Skin of body (tissue), 3 donors: ENCODE measurements at places on chromosomes 1 and 21. TPM values are rescaled to one million over a fixed set of nuclear protein-coding genes. Genes with fewer than 3 reads are reported as not detected.

- DNase-seq: no peak
Measured at GRCh38 chr1:185570962-185571361, 163.2 kb upstream of the HMCN1 start.

GRCh38 chr1:117017648-117018047 is 16.1 kb downstream of the CD101 start:
- DNase-seq: no peak

DNA sequence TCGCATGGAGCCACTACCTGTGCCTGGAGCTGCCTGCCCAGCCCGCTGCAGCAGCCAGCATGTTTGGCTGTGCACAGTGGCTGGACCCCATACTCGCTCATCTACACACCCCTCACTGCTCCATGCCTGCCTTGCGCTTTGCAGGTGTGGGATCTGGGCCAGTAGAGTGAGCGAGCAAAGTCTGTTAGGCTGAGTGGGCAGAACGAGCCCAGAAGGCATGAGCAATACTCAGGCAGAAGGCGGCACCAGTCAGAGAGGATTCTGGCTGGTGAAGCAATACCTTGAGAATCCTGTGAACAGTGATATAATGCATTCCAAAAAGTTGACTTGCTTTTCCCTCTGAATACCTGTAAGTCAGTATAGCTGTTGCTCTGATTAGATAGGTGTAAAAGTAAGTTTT is 816.4 kb downstream of the KCNT2 start:
- DNase-seq: no peak

GRCh38 chr1:200888349-200888838 is 6.3 kb upstream of the INAVA start:
- no peak for DNase-seq

DNA sequence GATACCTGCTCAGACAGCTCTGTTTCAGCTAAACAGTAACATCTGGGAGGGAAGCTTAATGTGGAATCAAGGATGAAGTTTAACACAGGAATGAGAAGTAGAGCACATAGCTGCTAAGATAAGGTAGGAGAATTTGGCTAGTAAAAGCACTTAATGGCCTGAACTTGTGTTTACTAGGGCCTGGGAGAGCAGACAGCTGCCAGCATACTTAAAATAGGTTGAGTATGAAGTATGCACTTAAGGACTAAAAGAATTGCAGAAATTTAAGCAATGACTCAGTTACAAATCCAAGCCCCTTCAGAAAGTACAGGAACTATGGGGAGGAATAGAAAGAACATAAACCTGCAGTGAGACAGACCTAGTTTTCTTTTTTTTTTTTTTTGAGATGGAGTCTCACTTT is 53.0 kb downstream of the BACH1 start:
- no peak for DNase-seq

GRCh38 chr1:157091668-157092273 is 7.8 kb downstream of the ETV3L start:
- DNase-seq: no peak

DNA sequence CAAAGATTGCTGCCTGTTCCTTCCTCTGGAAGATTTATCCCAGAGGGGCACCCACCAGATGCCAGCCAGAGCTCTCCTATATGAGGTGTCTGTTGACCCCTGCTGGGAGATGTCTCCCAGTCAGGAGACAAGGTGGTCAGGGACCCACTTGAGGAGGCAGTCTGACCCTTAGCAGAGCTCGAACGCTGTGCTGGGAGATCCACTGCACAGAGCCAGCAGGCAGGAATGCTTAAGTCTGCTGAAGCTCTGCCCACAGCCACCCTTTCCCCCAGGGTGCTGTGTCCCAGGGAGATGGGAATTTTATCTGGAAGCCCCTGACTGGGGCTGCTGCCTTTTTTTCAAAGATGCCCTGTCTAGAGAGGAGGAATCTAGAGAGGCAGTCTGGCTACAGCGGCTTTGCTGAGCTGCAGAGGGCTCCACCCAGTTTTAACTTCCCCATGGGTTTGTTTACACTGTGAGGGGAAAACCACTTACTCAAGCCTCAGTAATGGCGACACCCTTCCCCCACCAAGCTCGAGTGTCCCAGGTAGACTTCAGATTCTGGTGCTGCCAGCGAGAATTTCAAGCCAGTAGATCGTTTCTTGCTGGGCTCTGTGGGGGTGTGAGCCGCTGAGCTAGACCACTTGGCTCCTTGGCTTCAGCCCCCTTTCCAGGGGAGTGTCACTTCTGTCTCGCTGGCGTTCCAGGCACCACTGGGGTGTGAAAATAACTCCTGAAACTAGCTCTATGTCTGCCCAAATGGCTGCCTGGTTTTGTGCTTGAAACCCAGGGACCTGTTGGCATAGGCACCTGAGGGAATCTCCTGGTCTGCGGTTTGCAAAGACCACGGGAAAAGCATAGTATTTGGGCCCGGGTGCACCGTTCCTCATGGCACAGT is 51.1 kb upstream of the PDC start:
- no peak for DNase-seq

DNA sequence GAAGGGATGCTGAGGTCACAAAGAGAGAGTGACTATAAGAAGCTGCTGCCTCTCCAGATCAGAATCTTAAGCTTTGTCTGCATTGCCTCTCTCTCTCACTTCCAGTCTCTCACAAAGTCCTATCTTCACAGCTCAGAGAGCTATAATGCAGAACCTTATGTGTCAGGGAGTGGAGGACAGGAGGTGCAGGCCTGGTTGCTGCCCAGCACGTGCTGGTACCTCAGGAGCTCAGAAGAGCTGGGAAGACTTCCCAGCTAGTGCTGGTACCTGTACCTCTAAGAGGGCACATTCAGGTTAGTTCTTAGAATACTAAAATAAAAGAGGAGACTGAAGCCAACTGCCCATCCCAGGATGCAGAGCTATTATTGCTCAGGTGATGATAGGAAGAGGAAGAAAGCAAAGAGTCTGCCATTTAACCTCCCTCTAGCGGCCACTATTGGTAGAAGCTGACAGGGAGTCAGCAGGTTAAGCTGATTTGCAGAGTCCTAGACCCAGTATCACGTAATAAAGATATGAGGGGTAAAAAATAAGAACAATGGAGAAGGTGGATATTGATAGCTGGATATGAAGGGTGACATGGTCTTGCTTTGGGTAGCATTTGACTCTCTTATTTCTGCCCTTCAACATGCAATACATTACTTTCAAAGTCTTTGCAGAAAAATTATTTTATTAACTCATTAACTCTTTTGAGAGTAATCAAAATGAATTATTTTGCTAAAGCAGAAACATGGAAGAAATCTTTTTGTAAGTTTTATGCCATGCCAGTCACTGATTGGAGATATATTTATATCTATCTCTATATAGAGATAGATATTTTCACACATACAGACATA is 138.1 kb upstream of the HMCN1 start:
- no peak for DNase-seq

GRCh38 chr1:2604844-2605508 is 18.4 kb downstream of the PRXL2B start:
- no peak for DNase-seq

DNA sequence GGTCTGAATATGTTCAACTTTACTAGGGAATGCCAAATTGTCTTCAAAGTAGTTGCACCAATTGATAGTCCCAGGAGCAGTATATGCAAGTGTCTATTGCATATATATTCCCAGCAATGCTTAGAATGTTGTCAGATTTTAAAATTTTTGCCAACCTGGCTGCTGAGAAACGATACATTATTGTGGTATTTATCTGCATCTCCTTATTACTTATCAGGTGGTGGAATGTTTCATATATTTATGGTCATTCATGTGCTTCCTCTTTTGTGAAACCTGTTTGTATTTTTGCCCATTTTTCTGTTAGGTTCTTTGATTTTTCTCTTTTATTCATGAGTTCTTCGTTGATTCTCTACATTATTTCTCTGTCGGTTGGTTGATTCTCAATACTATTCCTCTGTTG is 39.5 kb downstream of the COLGALT2 start:
- DNase-seq: no peak

GRCh38 chr1:192703283-192704206 is 67.6 kb downstream of the RGS13 start:
- DNase-seq: no peak

DNA sequence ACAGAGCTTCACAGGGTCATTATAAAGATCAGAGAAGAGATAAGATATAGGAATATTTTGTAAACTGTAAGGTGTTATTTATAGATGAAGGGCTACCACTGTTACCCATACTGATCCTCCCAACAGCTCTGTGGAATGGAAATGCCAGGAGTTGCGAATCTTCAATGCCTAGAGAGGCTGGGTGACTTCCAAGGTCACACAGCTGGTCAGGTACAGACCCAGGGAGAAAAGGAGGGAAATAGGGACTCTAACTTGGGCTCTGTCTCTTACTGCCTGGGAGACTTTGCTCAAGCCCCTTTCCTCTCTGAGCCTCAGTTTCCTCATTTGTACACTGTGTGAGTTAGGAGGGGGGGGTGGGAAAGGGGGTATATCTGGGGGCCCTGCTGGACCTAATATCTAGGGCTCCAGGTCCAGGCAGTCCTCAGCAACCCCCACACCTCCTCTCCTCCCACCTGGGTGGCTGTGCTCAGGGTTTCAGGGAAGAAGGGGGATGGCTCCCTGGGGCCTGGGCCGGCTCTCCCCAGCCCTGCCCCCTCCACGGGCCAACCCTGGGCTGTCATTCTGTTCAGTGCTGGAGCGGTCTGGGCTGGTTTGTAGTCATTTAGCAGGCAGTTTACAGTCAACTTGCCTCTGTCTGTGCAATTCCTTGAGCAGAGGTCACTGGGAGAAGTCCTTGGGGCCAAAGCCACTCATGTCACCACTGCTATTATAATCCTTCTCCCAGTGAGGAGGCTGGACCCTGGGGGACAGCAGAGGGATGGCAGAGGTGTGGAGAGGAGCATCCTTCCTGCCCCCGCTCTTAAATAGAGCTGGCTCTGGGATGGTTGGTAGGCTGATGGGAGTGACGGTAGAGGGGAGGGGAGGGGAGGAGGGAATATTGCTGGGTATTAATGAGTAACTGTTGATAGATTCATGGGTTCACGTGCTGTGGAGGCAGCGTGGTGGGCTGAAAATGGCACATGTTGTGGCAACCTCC is 1.7 kb downstream of the BSND start:
- DNase-seq: no peak

- DNase-seq: no peak
Measured at GRCh38 chr1:198330982-198331615, 174.3 kb downstream of the NEK7 start.

- no peak for DNase-seq
Measured at GRCh38 chr1:204562075-204562990, 46.1 kb downstream of the MDM4 start.

GRCh38 chr1:104706631-104707147 is 957.0 kb downstream of the AMY1C start:
- DNase-seq: no peak

DNA sequence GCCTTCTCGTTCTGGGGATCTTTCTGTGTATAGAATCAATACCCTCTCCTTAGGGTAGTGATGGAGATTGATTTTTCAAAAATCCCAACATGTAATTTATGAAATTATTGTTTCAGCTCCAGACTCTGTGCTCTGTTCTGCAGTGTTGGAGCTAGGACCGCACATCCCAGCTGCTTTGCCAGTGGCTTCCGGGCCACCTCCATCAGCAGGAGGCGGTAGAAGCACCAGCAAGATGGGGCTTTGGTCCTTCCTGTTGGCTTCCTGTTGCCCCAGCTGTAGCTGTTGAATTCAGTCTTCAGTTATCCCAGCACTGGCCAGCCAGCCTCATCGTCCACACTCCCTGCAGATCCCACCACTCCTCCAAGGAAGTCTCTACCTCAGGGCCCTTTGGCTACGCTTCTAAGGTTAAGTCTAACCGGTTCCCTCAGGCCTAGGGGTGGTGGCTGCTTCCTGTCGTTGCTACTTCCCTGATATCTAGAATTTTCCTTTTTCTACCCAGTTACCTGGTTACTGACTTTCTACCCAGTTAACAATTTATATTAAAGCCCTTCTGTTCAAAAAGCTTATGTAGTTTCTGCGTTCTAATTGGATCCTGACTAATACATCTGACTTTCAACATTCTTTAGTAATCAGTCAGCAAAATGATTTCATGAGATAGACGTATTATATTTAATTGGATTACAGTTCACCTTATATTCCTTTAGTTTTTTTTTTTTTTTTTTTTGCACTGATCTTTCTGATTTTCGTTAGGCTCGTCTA is 24.6 kb downstream of the GALNT2 start:
- no peak for DNase-seq

DNA sequence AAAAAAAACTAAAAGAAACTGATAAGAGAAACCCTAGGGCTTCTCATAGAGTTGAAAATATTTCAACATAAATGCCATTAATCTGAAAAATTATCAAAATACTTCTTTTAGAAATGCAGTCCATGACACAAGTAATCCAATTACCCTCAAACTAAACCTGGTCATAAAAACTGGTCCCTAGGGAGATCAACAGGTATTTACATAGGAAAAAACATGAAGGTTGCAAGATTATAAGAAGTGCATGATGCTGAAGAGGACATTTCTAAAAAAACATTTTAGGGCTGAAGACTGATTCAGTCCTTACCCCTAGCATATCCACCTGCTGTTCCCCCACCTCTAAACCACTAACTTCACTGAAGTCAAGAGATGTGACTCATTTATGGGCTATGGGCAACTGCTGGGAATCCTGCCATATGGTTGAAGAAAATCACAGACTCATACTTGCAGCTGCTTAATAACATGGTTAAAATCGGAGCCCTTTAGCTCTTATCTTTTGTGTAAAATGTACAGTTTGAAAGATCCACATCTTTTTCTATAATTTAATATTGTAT is 131.0 kb upstream of the RUNX1 start:
- no peak for DNase-seq

DNA sequence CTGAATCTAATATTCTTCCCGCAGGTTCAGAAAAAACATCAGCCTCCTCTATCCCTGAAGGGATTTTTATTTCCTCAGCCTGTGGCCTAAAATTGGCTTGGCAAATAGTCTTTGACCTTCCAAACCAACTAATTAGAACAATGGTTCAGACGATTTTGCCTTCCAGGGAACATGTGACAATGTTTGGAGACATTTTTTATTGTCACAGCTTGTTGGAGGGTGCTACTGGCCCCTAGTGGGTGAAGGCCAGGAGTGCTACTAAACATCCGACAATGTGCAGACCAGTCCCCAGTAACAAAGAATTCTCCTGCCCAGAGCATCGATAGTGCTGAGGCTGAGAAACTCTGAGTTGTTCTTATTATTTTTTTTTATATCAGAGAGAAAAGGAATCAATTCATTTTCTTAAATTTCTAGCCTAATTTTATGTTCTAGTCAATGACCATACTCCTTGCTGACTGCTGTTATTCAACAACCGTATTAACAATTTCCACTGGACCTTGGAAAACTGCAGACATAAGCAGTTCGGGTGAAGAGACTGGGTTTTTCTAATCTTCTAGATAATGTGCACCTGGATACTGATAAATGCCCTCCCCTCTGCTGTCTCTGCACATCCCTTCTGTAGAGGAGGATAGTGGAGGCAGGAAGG is 280.7 kb downstream of the LMX1A start:
- DNase-seq: no peak

BRDT gene
- not detected for total RNA-seq

NBPF20 gene
- total RNA-seq: 2.3 TPM

OLFML2B gene
- total RNA-seq: 25.3 TPM

FCGR3B gene
- total RNA-seq: 14.3 TPM

ANGEL2 gene
- total RNA-seq: 32.9 TPM

BCAN gene
- 2.1 TPM for total RNA-seq

DNAJC28 gene
- total RNA-seq: 1.6 TPM

NHLH1 gene
- 0.20 TPM for total RNA-seq

LAMC2 gene
- total RNA-seq: 14.1 TPM
